ENCODE measurements at places on chromosomes 5 and 9.
A peak's percentile ranks its signal among the peaks of the same experiment; 100 is the strongest.

- DNase-seq, result no peak
These were observed 55.8 kb downstream of the PDCD1LG2 start for GRCh38 chr9:5566054-5566618.

DNA sequence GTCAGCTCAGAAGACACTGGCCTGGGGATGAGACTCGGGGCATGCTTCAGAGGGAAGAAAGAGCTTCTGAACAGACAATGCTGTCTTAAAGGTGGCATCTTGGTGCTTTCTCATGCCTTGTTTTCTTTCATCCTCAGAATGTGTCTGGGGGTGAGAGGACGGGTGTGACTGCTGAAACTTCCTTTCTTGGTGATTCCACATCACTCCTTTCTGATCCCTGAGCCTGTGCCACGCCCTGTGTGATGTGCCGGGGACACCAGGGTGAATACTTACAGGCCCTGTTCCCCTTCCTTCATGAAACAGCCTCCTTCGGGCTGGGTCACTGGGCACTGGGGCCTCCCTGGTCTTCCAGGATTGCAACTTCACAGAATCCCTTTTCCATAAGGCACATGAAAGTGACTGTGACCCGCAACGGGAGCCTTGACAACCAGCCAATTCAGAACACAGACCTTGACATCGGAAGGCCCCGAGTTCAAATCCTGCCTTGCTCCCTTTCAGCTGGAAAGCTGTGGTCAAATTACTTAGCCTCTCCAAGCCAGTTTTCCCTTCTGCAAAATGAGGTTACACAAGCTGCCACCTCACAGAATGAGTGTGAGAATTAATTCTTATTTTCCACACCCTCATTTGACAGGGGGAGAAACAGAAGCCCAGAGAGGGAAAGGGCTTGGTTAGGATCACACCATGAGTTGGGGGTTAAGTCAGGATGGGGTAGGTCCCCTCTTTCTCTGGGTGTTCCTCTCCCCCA is 44.1 kb upstream of the IL17B start:
- DNase-seq, result no peak

DNA sequence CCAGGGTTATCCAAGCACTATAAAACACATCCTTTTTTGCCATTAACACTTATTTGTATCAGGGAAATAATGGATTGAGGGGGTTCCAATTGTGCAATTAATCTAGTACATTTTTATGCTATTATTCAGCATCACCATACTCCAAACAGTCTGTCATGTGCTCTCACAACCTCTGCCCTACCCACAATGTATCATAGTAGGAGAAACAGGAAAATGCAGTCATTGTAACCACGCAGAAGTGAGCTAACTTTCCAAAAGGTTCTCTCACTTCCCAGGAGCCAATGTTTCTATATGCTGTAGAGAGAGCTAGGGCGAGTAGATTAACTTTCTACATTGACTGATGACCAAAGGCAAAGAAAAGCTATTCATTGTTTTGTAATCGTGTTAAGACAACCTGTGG is 29.8 kb downstream of the DAB2 start:
- no peak for DNase-seq

DNA sequence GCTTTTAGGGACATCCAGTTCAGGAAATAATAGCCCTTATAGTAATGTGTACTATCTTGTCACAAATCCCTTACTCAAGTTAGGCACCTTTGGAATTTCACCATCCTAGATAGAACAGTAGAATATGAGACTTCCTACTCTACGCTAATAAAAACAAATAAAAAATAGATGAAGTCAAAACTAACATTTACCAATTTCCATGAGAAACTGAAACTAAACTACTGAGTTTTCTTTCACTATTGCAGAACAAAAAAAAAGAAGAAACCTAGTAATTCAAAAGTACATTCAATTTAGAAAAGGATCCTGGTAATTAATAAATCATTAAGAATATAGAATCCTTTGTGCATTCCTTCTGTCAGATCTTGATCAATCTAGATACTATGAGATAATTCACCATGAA is 14.0 kb downstream of the STARD4 start:
- DNase-seq, result no peak

GRCh38 chr5:95953021-95953702 is 8.5 kb downstream of the ELL2 start:
- no peak for DNase-seq

GRCh38 chr9:8408575-8409190 is 609.1 kb upstream of the DMAC1 start:
- no peak for DNase-seq

DNA sequence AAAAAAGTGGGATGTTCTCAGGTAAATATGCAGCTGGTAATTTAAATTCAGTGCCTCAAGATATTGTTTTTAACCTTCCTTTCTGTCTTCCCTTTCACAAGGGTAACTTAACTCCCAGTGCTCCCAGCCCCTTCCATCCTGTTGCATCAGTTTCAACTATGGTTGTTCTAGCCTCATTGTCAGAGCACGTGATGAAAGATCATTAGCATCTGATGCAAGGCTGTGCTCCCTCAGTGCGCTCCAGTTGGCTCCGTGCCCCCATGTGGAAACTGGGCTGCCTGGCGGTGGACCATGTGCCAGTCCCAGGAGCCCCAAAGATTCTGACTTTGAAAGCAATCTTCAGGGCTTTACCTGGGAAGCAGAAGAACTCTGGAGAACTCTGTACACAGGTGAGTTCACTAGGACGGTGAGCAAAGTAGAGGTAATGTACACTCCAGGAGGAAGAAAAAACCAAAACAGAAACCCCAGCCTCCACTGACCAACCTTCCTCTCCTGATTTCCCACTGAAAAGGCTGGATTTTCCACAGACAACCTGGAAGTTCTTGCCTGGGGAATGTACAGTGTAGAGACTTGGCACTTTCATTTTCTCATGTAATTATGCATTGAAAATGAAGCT is 96.9 kb downstream of the SLC1A3 start:
- DNase-seq, result no peak

- peak; percentile 59 for DNase-seq
These were observed 158.1 kb downstream of the C9orf152 start for GRCh38 chr9:110049699-110050450.

DNA sequence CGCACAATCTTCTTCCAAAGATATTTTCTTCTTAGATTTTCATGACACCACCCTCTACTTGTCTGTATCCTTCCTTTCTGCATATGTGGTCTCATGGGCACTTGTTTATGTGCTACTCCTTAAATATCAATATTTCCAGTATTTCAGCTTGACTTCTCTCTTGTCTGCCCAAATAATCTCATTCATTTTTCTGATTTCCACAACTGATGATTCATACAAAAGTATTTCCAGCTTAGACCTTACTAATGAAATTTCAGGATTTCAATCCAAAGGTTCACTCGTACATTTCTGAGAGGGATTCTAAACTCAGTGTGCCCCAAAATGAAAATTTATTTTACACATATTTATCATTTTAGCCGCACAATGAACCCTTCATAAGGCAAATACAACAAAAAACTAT is 928.9 kb upstream of the C9orf72 start:
- DNase-seq, result no peak

DNA sequence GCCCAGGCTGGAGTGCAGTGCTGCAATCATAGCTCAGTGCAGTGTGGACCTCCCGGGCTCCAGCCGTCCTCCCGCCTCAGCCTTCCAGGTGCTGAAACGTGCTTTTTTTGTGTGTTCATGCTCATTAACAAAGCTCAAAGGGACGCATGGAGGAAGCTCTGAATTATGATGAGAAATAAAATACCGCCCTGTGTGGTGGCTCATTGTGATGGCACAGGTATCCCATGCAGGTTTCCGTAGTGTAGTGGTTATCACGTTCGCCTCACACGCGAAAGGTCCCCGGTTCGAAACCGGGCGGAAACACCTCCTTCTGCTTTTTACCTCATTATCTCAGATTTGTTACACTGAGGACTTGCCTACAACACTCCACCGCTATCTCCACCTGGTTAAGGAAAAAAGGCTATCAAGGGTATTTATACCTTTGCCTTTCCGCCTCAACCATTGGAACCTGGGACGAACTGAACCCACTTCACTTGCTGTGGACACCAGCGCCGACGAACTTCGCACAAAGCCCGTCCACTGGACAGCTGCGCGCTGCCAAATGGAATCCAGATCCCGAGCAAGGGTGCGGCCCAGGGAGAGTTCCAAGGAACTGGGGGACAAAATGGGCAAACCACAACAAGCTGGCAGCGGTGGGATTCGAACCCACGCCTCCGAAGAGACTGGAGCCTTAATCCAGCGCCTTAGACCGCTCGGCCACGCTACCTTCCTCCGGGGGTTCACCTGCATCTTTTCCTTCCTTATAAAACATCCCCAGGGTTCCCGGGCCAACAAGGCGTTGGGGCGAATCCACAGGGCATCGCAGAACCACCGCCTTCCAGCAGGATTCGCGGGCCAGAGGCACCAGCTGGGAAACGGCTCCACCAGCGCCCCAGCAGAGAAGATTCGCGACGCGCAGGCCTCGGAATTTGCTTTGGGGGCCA is 26.3 kb downstream of the OR2V2 start:
- no peak for DNase-seq

DNA sequence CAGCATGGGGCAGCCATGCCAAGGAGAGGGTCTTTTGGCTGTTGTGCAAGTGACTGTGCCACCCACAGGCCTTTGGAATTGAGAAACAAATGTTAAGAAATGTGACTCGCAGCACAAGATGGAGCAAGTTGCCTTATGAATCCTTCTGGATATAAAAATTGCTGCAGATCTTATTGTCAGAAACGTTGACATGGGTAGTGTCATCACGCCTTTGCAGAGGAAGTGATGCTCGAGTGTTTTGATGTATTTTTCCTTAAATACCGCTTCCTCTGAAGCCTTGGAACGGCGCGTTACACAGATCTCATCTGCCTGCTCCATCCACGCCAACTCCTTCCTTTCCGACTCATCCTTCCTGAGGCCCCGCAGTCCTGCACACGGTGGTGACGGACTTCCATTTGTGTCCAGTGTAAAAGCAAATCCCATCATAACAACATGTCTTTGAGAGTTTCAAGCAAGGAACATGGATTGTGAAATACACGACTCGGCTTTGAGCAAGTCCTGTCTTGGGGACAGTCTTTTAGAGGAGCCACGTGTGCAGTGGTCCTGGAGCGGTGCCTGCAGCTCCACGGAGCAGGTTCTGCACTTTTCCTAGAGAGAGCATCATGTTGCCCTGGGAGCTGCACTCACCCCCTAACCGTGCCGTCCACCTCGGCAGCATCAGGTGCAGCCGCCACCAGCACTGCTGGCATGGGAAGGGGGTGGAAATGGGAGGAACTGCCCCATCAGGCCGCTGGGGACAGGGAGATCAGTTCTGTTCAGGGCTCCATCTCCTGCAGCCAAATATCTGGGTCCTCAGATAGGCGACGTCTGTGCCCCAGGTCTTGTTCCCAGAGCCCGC is 15.1 kb downstream of the ROPN1L start:
- DNase-seq, result no peak

Measured in glutamatergic neuron (in vitro differentiated cells).